ENCODE measurements at places on chromosomes 5 and 9.

GRCh38 chr5:72228960-72229359, 91.1 kb downstream of the MRPS27 start:
- H3K4me1 ChIP-seq = peaks cover 15% of the 10 kb centered on the region
- no peak for DNase-seq
- peaks cover 18% of the 10 kb centered on the region for H3K27me3 ChIP-seq
- no peak overlapping the region for H3K27ac ChIP-seq
- H3K36me3 ChIP-seq = peaks cover 59% of the 10 kb centered on the region

- no peak overlapping the region for H3K4me3 ChIP-seq
- no peaks in the 10 kb centered on the region for H3K27me3 ChIP-seq
- H3K27ac ChIP-seq = no peak overlapping the region
- peaks cover 42% of the 10 kb centered on the region for H3K36me3 ChIP-seq
- H3K4me1 ChIP-seq = peaks cover 56% of the 10 kb centered on the region
- DNase-seq = no peak
Observed at GRCh38 chr5:68245319-68245718, 29.8 kb downstream of the PIK3R1 start.

DNA sequence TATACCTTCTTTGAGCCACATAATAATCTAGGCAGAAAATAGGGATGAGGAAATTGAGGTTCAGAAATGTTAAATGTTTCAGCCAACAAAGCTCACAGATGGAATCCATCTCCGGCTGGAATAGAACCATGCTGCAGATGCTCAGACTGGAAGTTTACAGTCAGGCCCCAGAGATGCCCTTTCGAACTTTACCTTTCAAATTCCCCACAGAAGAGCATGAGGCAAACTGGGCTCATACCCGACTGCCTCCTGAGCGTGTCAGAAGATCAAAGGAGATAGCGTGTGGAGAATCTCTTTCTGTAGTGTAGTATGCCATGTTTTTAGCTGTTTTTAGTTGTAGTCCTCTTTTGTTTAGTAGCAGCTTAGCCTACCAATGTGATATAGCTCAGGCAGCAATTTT, 72.0 kb upstream of the DAP start:
- no peak overlapping the region for H3K27ac ChIP-seq
- no peaks in the 10 kb centered on the region for H3K4me1 ChIP-seq
- H3K27me3 ChIP-seq = peaks cover 4% of the 10 kb centered on the region
- no peaks in the 10 kb centered on the region for H3K36me3 ChIP-seq
- no peak overlapping the region for H3K4me3 ChIP-seq

GRCh38 chr5:68950930-68951329, 142.9 kb upstream of the SLC30A5 start:
- H3K4me1 ChIP-seq = no peaks in the 10 kb centered on the region
- no peak overlapping the region for H3K4me3 ChIP-seq
- H3K27me3 ChIP-seq = peaks cover 4% of the 10 kb centered on the region
- no peaks in the 10 kb centered on the region for H3K36me3 ChIP-seq

- no peaks in the 10 kb centered on the region for H3K4me1 ChIP-seq
- no peak overlapping the region for H3K4me3 ChIP-seq
- H3K27ac ChIP-seq = no peak overlapping the region
- no peaks in the 10 kb centered on the region for H3K36me3 ChIP-seq
Observed at GRCh38 chr9:22379272-22379671, 67.4 kb upstream of the DMRTA1 start.

DNA sequence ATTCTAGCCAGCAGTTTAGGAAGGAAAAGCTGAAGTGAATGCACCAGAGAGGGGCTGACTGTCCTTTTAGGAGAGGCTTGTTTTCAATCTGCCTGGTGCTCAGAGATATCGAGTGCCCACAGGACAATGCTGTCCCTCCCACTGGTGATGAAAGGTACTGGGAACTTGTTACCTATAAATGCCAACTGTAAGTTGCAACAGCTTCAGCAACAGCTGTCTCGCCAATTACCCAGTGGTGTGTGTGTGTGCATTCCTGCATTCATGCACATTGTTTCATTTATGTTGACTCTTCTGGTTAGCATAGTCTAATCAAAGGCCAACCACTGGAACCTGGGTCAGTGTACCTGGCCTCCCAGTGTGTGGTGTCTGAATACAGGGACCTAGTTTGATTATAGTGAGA, 161.1 kb downstream of the CSNK1G3 start:
- H3K27me3 ChIP-seq = no peaks in the 10 kb centered on the region
- no peak for DNase-seq
- H3K36me3 ChIP-seq = no peaks in the 10 kb centered on the region
- no peak overlapping the region for H3K27ac ChIP-seq
- H3K4me1 ChIP-seq = no peaks in the 10 kb centered on the region
- no peak overlapping the region for H3K4me3 ChIP-seq

GRCh38 chr5:160525471-160526261, 104.0 kb downstream of the PTTG1 start:
- H3K27ac ChIP-seq = no peak overlapping the region
- DNase-seq = no peak
- H3K36me3 ChIP-seq = no peaks in the 10 kb centered on the region

- H3K27ac ChIP-seq = no peak overlapping the region
- H3K4me1 ChIP-seq = no peaks in the 10 kb centered on the region
- no peaks in the 10 kb centered on the region for H3K36me3 ChIP-seq
- DNase-seq = no peak
- H3K27me3 ChIP-seq = no peaks in the 10 kb centered on the region
Observed at GRCh38 chr9:9286001-9286400, 1326.8 kb downstream of the PTPRD start.

DNA sequence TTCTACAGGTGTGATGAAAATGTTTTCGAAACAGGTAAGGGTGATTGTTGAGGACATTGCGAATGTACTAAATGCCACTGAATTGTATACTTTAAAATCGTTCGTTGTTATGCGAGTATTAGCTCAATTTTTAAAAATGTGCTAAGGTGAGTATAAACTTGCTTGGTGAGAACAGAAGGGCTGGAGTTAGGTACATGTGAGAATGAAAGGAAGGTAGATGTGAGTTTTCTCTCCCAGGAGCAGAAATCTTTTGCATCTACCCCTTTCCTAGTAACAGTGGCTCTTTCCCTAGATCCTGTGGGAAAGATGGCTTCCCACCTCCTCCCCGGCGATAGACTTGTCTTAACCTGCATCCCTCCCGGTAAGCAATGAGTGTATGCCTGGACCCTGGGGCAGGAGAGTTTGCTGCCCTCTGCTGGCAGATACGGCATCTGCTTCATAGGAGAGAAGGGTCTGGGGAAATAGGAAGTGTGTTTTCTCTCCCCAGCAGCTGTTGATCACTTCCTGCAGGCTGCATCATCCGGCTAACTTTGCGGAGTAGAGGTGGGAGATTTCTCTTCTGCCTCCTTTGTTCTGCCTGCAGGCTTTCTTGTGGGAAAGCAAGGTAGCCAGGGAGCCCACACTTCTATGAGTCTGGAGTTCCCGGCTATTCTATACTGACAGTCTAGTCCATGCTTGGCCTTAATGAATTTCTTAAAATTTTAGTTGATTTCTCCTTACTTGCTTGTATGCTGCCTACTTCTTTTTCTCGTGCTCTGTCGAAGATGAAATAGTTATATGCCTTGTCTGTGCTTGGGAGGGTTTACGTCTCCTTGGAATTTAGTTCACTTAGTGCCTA, 373.3 kb upstream of the SEMA6A start:
- peak; percentile 57 for DNase-seq
- no peaks in the 10 kb centered on the region for H3K36me3 ChIP-seq
- no peak overlapping the region for H3K4me3 ChIP-seq
- no peaks in the 10 kb centered on the region for H3K27me3 ChIP-seq
- H3K4me1 ChIP-seq = no peaks in the 10 kb centered on the region

DNA sequence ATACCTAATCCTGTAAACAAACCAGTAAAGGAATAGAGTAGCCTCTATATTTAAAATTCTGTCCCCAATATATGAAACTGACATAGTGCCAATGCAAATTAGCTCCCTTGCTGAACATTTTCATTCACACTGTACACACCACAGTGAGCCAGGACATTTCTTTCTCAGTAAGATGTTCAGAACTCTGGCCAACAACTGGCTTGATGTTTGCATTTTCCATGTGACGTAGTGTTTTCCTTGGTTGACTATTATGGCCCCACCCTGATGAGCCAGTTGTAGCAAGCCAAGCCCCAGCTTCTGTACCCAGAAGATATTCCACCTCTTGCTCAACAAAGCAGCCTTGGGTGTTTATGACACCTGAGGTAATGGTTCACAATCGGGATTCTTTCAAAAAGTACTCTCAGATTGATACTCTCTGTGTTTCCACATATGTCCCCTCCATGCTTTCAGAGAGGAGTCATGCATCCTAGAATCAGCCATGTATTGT, 17.7 kb upstream of the ANXA1 start:
- H3K36me3 ChIP-seq = no peaks in the 10 kb centered on the region
- H3K27me3 ChIP-seq = no peaks in the 10 kb centered on the region
- no peak for DNase-seq
- no peak overlapping the region for H3K4me3 ChIP-seq
- peak overlapping the region; percentile 44 for H3K27ac ChIP-seq

- no peak overlapping the region for H3K27ac ChIP-seq
- H3K4me1 ChIP-seq = no peaks in the 10 kb centered on the region
- no peaks in the 10 kb centered on the region for H3K27me3 ChIP-seq
Observed at GRCh38 chr5:27015758-27016157, 22.6 kb downstream of the CDH9 start.

Data from activated CD4-positive, alpha-beta memory T cell treated with anti-CD3 and anti-CD28 coated beads, Interleukin-2, amount 10 ng/mL, durations not matched to agents 7 days and 5 days (primary cell).